ENCODE measurements at places on chromosomes 7 and 10.

DNA sequence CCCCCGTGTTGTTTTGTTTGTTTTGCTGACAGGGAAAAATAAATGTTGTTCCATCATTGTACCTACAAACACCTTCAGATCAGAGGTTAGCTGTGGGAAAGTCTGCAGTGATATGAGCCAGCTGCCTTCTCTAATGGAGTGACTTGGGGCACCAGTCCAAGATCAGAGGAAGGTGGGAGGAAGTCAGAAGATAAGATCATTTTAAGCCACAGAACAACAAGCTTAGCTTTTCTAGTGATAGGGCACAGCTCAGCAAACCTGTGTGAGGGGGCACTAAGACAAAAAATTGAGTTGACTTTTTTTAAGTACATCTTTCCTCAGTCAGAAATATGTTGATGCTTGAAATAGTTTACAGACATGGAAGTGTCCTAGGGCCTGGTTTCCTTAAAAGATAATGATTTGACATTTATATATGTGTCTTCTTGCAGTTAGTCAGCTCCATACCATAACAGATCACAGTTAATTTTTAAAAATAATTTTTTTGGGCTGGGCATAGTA is 240.3 kb upstream of the KAT6B start:
- no peak for DNase-seq

- no peak for DNase-seq
Measured at GRCh38 chr7:113092762-113093161, 6.1 kb upstream of the GPR85 start.

DNA sequence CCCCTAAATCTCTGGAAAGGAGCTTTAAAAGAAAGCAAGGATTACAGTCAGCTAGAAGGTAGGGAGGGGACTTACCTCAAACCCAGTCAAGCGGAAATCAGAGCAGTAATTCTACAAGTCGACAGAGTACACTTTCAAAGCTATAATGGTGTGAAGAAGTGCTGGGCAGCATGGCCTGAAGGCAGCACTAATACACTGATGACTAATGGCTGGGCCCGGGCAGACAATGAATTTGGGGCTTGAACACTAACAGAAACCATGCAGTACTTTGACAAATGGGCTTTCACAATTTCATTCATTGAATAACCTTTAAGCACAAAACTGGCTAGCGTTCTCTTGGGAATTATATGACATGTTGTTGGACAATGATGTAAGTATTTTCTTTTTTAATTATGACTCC is 4.7 kb downstream of the GLI3 start:
- DNase-seq, result no peak

DNA sequence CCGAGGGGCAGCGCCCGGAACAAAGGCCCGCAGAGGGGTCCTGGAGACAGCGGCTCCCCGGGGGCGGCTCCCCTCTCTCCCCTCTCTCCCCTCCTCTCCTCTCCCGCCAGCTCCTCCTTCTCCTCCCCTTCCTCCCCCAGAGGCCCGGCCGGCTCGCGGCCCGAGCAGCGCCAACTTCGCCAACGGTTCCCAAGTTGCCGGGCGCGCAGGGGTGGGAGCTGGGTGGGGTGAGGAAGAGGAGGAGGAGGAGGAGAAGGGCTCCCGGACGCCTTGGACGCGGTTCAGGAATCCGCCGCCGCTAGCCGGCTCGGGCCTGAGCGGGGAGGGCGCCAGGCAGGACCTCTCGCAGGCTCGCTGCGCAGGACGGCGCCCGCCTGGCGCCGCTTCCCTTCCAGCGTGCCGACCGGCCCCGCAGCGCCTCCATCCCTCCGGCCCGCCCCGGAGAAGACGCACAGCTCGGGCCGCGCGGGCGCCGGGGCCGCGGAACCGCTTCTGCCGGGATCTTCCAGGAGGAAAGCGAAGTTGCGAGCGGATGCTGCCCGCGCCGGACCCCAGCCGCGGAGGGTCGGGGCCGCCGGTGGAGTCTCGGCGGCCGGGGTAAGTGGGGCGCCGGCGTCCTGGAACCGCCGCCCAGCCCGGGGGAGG is at the start of gene CHST3:
CHST3 (plus strand) TSS at position 298 of the 645 bp plus-strand sequence. CDS start 41,448 bp downstream, outside the sequence.
- no peak for DNase-seq

DNA sequence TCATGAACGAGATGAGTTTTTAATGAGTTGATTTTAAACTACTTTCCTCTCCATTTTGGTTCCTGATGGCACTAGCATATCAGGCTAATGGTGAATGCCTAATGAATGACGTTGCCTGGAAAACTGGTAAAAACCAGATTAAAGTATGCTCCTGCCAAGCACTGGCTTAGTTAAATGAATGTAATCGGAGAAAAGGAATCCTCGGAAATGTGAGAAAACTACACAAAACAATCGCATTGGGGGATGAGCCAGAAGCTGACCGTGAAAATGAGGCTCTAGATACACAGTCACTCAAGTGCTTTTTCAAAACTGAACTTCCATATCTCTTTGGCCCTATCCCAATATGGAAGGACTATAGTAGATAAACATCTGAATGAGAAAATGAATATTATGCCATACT is 153.8 kb upstream of the COL1A2 start:
- no peak for DNase-seq

- no peak for DNase-seq
Measured at GRCh38 chr7:80070391-80070790, 64.2 kb upstream of the GNAI1 start.

DNA sequence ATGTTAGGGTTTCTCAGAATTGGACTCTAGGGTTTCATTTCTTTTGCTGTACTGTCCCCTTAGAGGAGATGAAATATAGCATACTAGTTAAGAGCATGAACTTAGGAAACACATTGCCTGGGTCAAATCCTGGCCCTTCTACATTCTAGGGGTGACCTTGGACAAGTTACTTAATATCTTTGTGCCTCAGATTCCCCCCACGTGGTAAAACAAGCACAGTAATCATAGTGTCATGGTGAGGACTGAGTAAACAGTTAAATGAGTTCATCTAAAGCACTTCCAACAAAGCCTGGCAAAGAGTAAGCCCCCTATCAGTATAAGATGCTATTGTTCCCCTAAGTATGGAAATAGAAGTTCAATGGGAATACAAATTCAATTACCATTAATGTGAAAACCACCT is 5.1 kb downstream of the DPY19L1 start:
- DNase-seq, result no peak

DNA sequence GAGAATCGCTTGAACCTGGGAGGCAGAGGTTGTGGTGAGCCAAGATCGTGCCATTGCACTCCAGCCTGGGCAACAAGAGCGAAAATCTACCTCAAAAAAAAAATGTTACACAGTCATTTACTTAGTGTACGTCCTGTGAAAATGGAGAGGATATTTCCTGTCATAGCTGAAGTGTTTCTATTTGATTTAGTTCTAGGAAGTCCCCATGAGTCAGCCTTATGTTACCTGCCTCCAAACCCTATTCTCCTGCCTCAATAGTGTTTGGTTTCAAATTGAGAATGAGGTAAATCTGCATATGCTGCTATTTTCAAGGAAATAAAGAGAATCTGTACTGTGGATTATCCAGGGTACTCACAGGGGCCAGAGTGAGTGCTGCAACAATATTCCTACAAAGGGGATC is 1284.5 kb upstream of the AUTS2 start:
- no peak for DNase-seq

DNA sequence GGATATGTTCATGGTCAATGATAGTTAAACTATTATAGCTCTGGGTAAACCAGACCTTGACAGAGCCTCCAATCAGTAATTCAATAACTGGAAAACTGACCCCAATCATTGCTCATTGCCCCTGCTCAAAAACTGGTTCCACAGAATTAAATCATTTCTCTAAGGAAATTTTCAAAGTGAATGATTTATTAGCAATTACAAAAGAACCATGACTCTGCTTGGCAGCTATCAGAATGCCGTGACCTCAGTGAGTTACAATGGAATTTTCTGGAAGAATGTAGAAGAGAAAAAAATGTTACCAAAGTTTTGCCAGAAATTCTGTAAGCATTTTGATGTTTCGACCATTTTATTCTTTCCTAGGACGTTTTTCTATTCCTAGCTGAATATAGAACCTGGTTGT is 106.8 kb upstream of the APBB1IP start:
- no peak for DNase-seq

DNA sequence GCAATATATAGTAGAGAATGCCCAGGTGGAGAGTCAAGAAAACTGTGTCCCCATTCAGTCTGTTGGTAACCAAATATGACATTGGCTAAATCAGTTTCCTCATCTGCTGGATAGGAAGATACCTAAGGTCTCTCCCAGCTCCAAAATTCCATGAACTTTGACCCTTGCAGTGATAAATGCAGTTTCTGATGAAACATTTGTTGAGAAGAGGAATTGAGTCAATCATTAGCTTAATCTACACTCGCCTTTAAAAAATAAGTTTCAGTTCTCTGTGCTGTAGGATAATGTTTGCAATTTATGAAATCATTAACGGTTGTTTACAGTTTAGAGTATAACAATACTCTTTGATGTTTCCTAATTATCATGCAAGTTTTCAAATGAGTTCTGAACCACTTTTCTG is 38.0 kb upstream of the SLC25A13 start:
- DNase-seq, result no peak

- no peak for DNase-seq
Measured at GRCh38 chr7:23468526-23469149, 1.7 kb downstream of the IGF2BP3 start.

- DNase-seq, result no peak
Measured at GRCh38 chr7:146728611-146729010, 612.0 kb downstream of the CNTNAP2 start.

- DNase-seq, result no peak
Measured at GRCh38 chr7:93316730-93317129, 84.6 kb downstream of the VPS50 start.

DNA sequence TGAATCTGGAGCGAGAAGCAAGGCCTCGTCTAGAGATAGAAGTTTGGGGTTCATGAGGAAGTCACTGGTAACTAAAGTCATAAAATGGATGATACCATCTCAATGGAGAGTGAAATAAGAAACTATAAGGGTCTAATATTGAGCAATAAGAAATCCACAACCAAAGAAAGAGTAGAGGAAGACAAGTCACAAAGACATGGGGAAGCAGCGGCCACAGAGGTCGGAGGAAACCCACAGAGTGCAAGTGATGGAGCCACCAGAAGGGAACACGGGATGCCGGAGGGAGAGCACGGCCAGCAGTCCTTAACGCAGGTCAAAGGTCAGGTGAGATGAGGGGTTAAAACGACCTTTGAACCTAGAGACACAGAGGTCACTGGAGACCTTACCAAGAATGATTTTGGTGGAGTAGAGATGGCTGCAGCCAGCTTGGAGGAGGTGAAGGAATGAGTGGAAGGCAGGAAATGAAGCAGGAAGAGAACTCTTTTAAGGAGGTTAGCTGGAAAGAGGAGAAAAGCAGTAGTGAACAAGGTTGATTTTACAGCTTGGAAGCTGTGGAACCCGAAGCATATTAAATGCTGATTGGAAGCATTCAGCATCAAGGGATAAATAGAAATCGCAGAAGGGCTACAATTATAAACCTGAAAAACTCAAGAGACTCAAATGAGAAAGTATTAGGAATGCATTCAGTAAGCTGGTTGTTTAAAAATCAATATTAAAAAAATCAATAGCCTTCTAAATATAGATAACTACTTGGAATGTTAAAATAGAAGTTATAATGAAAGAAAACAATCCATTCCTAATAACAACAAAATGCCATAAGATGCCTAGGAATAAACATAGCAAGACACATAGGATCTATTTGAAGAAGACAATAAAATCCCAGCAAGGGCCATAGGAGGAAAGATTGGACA is 93.7 kb downstream of the SVOPL start:
- no peak for DNase-seq

- DNase-seq, result no peak
Measured at GRCh38 chr7:35645691-35646090, 49.2 kb downstream of the HERPUD2 start.

GRCh38 chr7:155311826-155312537 is 14.3 kb downstream of the INSIG1 start:
- DNase-seq, result no peak

DNA sequence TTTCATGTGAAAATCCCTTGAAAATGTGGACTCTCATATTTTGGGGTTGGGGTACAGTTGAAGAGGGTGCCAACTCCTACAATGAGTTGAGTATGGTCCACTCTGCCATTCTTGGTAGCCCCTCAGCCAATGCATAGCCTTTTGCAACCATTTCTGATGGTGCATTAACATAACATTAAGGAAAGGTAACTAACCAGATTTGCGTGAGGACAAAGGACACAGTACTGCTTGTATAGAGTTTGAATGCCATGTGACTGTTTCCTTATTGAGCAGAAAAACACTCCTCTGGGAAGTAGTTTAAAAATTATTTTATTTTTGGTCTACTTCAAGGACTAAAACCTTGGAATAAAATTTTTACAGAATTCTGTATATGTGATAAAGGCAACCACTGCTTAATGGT is 107.9 kb downstream of the HIBADH start:
- no peak for DNase-seq

DNA sequence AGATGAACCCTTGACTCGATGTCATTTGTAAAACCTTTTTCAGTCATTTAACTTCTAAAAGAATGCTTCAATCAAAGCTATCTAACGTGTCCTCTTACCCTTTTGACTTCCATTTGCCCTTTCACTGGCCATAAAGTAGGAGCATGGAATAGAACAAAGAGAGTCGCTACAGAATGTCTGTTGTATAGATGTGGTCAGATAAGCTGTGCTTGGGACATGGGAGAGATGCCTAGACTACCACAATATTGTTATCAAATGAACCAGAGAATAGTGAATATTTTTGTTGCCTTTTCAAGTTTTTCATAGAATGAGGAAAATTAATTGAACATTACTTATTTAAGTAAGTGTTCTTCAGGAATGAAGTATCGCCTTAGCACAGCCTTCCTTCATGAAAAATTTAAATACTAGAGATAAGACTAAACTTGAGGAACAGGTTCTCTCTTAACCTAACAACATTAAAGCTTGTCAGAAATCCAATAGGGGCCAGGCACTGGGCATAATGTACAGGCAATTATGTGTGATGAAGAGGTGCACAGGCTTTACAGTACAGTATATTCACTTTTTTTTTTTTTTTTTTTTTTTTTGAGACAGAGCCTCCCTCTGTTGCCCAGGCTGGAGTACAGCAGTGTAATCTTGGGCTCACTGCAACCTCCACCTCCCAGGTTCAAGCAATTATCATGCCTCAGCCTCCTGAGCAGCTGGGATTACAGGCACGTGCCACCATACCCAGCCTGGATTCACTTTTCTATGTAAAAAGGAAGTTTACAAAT is 7.5 kb upstream of the KMT2E start:
- no peak for DNase-seq

DNA sequence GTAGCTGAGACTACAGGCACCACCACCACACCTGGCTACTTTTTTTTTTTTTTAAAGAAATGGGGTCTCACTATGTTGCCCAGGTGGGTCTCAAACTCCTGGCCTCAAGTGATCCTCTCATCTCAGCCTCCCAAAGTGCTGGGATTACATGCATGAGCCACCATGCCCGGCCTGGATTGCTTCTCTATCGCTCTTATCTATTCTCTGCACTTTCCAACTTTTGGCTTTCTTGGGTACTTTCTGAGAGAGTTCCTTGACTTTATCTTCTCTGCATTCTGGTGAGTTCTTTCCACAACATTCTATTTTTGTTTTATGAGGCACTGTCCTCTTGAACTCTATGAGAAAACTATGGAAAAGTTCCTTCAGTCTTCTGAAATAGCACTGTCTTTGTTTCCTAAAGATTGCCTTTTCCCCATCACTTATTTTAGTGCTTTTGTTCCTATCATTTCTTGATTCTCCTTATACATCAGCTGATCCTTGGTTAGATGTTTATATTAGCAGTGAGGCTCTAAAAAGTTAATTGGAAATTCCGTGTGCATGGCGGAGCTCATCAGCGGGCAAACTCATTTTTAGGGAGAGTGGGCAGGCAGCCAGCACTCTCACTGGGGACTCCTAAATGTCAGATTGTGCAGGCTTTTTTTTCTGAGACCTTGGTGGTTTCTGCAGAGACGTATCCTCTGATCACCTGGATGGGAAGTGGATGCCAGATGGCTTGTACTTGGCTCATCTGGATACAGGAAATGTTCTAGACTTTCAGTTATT is 43.9 kb downstream of the HIP1 start:
- no peak for DNase-seq
